ENCODE measurements at places on chromosomes 13 and 19. TPM values are rescaled to one million over a fixed set of nuclear protein-coding genes. Genes with fewer than 3 reads are reported as not detected.

DNA sequence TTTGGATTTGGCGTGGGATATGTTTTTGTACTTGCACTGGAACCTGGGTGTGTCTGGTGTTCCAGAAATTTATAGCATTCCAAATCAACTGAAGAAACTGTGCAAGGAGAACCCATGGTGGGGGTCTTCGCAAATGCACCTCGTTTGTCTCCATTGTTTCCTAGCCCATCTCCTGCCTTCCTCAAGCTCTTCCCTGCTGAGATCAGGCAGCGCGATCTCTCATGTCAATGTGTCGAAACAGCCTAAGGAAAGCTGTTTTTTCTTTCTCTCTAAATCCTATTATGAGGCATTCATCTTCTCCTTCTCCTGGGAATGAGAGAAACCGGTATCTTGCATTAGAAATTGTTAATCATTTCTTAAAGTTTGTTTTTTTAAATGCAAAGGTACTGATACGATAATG, 131.0 kb downstream of the KLF5 start:
- H3K4me1 ChIP-seq = peaks cover 15% of the 10 kb centered on the region
- no peak overlapping the region for H3K4me3 ChIP-seq
- no peak for DNase-seq
- H3K27me3 ChIP-seq = no peaks in the 10 kb centered on the region
- no peaks in the 10 kb centered on the region for H3K36me3 ChIP-seq
- H3K27ac ChIP-seq = no peak overlapping the region

- no peak overlapping the region for H3K4me3 ChIP-seq
- no peaks in the 10 kb centered on the region for H3K27me3 ChIP-seq
- no peaks in the 10 kb centered on the region for H3K36me3 ChIP-seq
Measured at GRCh38 chr13:23609414-23609760, 39.2 kb downstream of the TNFRSF19 start.

DNA sequence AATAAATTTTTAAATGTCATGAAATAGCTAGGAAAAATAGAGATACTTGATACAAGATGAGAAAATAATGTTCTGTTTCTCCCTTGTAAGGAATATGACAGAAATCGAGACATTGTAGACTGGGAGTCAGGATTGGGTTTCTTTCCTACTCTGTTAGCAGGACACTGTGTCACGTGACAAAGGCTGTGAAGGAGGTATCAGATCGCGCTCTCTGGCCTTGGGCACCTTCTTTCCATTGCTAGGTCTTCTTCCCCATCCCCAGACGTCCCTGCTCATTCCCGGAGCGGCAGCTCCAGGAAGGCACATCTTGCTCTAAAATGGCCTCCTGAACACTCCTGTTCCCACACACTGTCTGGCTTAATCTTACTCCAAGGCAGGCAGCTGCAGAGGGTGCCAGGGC, 133.4 kb downstream of the TM9SF2 start:
- no peak overlapping the region for H3K27ac ChIP-seq
- no peak overlapping the region for H3K4me3 ChIP-seq
- H3K27me3 ChIP-seq = no peaks in the 10 kb centered on the region
- DNase-seq = no peak
- H3K36me3 ChIP-seq = no peaks in the 10 kb centered on the region
- no peaks in the 10 kb centered on the region for H3K4me1 ChIP-seq

DNA sequence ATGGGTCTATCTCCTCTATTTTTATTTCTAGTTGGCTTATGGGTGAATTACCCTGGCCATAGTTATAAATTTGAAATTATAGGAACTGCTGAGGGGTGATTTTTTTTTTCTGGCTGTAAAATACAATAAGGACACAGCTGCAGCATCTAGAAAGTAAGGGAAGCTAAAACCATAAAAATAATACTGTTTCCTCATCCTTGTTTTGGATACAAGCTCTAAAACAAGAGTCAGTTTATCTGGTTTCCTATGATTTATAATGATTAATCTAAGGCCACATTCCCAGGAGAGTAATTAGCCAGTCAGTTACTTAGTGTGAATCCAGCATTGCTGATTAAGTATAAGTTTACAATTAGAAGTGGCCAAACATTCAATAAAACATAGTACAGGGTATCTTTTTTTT, 219.1 kb upstream of the NBEA start:
- H3K36me3 ChIP-seq = no peaks in the 10 kb centered on the region
- H3K4me1 ChIP-seq = no peaks in the 10 kb centered on the region
- no peak for DNase-seq
- H3K27me3 ChIP-seq = no peaks in the 10 kb centered on the region
- H3K4me3 ChIP-seq = no peak overlapping the region

DNA sequence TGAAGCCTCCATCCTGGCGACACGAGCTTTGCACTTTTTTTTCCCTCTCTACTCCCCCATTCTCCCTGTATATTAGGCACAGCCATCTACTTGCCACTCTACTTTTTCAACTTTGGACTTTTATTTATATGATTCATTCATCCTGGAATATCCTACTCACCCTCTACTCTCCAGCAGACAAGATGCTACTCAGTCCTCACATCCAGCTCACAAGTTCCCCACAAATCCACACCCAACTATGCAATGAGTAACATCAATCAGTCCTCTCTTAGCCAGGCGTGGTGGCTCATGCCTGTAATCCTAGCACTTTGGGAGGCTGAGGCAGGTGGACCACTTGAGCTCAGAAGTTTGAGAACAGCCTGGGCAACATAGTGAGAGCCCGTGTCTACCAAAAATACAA, 23.9 kb upstream of the URAD start:
- H3K27ac ChIP-seq = no peak overlapping the region
- peaks cover 17% of the 10 kb centered on the region for H3K27me3 ChIP-seq
- DNase-seq = no peak
- H3K36me3 ChIP-seq = no peaks in the 10 kb centered on the region

DNA sequence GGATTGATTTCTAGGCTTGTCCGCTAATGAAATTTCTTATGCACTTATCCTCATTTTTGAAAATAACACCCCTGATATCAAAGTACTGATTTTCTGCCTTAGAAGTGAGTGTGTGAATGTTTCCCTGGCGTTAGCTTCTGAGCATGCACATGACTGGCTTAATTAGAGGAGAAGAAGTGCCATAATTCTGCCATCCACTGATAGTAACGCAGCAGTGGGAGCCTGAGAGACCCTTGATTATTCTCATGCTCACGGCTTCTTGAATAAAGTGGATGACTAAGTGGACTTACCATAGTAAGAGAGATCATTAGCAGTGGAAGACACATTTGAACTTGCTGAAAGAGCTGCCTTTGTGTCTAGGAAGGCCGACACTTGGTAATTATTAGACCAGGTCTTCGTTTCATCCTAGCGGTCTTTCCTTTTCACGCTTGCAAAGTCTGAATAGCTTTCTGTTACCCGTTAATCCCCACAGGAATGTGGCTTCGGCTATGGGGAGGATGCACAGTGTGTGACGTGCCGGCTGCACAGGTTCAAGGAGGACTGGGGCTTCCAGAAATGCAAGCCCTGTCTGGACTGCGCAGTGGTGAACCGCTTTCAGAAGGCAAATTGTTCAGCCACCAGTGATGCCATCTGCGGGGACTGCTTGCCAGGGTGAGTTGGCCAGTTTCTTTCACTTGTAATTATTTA, 45.3 kb downstream of the TNFRSF19 start:
- no peak for DNase-seq
- no peaks in the 10 kb centered on the region for H3K4me1 ChIP-seq
- H3K4me3 ChIP-seq = no peak overlapping the region
- H3K27me3 ChIP-seq = no peaks in the 10 kb centered on the region

- no peak overlapping the region for H3K27ac ChIP-seq
- no peak overlapping the region for H3K4me3 ChIP-seq
- no peaks in the 10 kb centered on the region for H3K4me1 ChIP-seq
- no peaks in the 10 kb centered on the region for H3K27me3 ChIP-seq
- DNase-seq = no peak
Measured at GRCh38 chr13:107807306-107808073, 407.8 kb downstream of the LIG4 start.

DNA sequence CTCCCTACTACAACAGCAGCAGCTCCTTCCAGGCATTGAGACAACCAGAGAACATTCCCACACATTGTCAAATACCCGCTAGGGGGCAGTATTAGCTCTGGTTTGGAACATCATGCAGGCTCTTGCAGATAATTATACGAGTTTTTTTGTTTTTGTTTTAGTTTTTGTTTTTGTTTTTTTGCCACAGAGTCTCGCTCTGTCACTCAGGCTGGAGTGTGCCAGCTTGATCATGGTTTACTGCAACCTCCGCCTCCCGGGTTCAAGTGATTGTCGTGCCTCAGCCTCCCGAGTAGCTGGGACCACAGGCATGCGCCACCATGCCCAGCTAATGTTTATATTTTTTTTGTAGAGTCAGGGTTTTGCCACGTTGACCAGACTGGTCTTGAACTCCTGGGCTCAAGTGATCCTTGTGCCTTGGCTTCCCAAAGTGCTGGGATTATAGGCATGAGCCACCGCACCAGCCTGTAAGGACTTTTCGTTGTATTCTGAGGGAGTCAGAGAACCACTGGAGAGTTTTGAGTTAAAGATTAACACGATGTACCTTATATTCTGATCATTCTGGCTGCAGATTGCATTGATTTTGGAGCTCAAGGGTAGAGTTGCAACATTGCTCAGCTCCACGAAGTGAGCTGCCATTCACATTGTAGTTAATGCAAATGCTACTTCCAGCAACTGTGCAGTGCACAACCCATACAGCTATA, 41.7 kb upstream of the CEACAM20 start:
- no peak overlapping the region for H3K27ac ChIP-seq
- H3K27me3 ChIP-seq = peaks cover 31% of the 10 kb centered on the region
- no peaks in the 10 kb centered on the region for H3K4me1 ChIP-seq
- H3K36me3 ChIP-seq = no peaks in the 10 kb centered on the region

DNA sequence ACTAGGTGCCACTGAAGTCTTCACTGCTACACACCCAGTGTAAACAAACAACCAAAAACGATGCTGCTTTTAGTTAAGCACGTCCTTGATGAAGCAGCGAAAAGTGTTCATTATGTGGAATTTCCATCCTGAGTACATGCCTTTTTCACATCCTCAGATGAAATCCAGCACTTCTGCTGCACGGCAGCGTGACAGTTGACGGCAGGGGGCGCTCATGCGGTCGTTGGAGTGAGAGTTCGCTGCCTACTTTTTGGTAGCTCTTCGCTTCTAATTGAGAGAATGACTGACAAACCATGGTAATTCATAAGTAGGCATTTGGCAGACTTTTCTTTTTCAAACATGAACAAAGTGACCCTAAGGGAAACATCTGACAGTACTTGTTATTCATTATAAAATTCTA, 1124.9 kb downstream of the EFNB2 start:
- H3K27ac ChIP-seq = no peak overlapping the region
- no peaks in the 10 kb centered on the region for H3K36me3 ChIP-seq
- H3K27me3 ChIP-seq = no peaks in the 10 kb centered on the region
- H3K4me1 ChIP-seq = no peaks in the 10 kb centered on the region
- H3K4me3 ChIP-seq = no peak overlapping the region
- peak; percentile 21 for DNase-seq

The RFPL4A gene
- total RNA-seq = not detected

The SULT2B1 gene
- total RNA-seq = not detected

The PRRG2 gene
- total RNA-seq = 17.9 TPM

The ZNF160 gene
- 33.0 TPM for total RNA-seq

The PRR22 gene
- total RNA-seq = 1.2 TPM

The CNN1 gene
- 310 TPM for total RNA-seq

The EMP3 gene
- total RNA-seq = 10.8 TPM

The GFY gene
- total RNA-seq = not detected
